Activated naive CD4-positive, alpha-beta T cell treated with Interleukin-2 at 50 U/mL for 16 hours (primary cell): ENCODE measurements at places on chromosomes 2 and 18.

- no peak for DNase-seq
Measured at GRCh38 chr2:158796652-158797051, 1.5 kb downstream of the DAPL1 start.

DNA sequence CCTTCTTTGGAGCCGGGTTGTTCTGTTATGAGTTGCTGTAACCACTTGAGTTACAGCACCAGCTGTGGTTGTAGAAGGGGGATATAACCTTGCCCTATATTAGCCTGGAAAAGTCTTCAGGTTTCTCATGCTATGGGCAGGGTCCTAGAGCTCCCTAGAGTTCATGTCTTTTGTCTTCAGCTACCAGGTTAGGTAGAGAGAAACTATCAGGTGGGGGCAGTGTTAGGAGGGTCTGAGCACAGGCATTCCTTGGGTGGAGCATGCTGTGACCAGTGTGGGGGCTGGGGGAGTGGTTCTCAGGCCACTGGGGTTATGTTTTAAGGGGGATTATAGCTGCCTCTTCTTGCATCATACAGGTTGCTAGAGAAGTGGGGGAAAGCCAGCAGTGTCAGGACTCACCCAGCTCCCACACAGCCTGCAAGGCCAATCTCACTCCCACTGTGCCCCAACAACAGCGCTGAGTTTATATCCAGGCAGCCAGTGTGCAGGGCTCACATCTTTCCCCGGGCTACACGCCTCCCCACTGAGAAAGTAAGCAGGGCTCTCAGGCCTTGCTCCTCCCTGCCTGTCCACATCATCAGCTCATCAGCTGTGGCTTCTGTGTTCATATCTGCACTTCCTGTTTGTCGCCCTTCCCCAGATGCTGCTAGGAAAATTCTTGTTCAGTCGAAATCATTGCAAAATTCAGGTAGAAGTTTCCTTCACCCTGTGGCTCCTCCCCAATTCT is 133.8 kb upstream of the NRXN1 start:
- DNase-seq: no peak

- no peak for DNase-seq
Measured at GRCh38 chr2:134727385-134727784, 8.6 kb upstream of the TMEM163 start.

DNA sequence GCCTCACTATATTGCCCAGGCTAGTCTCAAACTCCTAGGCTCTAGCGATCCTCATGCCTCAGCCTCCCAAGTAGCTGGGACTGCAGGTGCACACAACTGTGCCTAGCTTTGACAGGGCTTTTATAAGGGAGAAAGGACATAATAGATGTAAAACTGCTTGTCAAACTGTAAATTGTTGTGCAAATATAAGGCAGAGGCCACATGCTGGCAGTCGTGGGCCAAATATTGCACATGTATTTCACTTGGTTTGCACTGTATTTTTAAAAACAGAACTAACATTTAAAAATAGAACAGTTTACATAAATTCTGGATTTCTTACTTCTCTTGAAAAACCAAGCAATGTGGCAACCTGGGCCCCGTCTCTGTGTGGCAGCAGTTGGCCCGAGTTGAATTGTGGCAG is 31.2 kb upstream of the MYO3B start:
- no peak for DNase-seq

DNA sequence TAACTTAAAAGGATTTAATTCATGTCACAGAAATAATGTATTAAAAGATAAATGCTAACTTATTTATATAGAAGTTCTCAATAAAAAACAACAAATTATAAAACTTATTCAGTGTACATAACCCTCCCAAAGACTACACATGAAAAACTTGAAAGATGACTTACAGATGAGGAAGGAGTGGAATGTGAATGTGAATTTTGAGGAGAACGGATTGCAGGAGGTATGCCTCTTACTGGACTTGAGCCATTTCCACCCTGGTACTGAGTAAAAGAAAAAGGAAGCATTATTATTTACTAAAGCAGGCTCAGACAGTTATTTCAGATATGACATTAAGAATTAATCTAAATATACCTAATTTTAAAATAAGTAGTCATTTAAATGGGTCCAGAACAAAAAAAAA is 104.4 kb downstream of the TLK1 start:
- DNase-seq: no peak

GRCh38 chr2:180695586-180696401 is 284.6 kb upstream of the UBE2E3 start:
- no peak for DNase-seq

GRCh38 chr2:85523903-85524335 is 15.0 kb upstream of the MAT2A start:
- DNase-seq: no peak

DNA sequence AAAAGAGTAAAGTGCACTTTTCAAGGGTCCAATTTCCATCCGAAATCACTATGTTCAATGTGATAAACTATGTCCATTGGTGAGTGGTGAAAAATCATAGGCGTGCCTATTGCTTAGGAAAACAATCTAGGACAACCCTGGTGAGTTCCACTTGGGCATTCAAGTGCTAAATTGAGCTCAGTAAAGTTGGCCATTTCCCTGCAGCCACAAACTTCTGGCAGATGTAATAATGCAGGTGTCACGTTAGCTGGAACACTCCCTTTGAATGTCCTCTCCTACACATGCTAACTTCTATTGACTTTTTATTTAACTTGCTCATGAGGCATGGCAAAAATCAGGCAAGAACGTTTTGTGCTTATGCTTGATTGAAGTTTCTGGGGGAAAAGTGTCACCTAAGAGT is 67.1 kb downstream of the CPS1 start:
- DNase-seq: no peak

DNA sequence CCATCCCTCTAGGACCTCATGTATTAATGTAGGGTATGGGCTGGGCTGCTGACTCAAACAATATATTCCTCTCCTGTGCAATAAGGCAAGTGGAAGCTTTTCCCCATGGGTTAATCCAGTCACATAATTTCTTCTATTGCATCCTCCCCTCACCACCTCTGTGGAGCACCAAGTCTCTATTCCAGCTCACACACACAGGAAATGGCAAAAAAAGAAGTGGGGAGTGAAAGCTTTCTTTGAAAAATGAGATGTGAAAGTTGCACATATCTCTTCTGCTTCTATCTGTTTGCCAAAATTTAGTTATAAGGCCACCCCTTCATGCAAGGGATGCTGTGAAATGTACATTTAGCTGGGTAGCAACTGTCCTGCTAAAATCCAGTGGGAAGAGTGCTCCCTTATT is 121.3 kb downstream of the CDC42EP3 start:
- no peak for DNase-seq

- DNase-seq: peak; percentile 42
Measured at GRCh38 chr2:231483398-231484329, 19.4 kb upstream of the NCL start.

DNA sequence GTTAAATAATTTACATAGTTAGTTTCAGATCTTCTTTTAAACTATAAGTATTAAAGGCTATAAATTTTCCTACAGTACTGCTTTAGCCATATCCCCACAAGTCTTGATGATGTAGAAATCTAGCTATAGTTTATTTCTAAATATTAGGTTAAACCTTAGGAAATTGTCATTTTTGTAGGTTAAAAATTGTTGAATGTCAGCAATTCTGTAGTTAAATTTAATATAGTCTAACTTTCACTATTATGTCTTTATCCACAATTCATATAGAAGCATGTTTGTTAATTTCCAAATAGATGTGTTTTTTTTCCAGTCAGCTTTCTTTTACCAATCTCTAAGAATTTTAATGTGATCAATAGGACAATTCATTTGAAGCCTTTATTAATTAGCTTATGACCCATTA is 199.7 kb downstream of the ETAA1 start:
- DNase-seq: no peak

DNA sequence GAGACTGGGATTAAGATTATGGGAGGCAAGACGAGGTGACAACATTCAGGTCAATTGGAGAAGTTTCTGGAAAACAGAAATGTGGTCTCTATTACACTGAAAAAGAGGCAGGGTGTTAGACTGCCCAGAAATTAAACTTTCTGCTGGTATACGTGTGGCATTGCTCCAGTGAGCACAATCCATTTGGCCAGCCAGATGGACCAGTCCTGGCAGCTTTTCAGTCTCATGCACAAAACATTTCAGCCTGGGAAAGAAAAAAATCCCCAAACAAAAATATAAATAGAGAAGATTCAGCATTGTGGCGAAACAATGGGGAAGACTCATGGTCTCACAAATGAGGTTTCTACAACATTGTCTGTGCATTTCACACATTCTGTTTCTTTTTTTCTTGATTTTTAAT is 113.9 kb downstream of the HNMT start:
- DNase-seq: no peak

DNA sequence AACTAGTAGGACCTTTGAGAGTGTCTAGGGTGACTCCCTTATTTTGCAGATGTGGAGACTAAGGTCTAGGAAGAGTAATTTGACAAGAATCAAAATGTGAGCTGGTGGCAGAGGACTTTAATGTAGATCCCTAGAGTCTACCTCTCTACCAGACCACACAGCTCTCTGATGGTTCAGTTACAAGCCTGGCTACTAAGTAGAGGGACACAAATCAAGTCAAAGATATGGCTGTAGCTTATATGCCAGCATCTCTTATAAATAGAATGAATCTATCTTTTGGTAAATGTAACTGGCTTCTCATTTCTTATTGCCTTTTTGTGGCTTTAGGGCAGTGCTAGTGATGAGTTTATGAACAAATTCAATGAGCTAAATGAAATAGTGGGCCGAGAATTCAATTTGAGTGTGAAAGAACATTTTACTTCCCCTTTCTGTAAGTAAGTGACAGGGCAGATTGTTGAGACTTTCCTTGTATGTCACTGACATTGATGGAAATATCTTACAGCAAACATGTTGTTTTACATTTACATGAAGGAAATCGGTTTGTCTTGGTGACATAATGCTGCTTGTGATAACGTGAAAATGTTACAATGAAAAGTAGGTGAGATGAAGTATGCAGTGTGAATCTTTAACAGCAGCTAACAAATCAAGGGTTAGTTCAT is 28.3 kb downstream of the CSRNP3 start:
- no peak for DNase-seq

DNA sequence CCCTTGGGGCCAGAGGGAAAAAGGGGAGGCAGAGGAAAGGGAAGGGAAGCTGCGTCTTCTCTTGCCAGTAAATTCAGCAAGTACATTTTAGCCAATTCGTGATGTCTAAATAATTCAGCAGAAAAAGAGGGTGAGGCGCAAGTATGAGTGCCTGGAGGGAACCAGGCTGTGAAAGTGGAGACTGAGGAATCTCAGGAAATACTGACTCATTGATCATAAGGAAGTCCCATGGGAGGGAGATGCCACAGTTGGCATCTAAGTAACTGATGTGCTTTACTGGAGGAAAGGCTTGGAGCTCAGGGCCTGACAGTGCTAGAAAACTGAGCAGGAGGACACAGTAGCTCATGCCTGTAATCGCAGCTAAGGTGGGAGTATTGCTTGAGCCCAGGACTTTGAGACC is 31.1 kb downstream of the KIF5C start:
- no peak for DNase-seq

DNA sequence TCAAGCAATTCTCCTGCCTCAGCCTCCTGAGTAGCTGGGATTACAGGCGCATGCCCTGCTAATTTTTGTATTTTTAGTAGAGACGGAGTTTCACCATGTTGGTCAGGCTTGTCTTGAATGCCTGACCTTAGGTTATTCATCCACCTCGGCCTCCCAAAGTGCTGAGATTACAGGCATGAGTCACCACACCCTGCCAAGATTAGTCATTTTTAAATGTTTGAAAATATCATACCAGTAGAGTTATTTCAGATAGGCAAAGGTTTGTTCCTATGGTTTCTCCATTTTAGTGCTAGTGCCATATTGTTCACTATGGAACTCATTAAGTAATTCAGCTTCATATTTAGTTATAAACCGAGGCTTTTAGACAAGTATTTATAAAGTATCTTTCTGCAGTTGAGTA is 52.3 kb downstream of the HIBCH start:
- no peak for DNase-seq

DNA sequence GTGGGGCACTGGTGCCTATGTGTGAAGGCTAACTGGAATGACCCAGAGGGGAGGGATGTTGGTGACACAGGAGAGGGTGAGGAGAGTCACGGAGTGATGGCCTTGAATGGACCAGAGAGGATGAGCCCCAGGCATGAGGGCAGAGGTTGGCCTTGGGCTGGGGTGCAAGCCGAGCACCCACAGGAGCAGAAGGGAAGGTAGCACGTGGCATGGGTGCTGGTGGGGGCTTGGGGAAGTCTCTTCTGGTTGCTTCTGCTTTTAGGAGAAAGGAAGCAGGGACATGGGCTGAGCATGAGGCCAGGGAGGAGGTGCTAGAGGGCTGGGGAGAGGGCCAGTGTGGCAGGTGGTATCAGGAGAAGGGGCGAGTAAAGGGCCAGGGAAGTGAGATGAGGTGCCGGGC is 183.8 kb downstream of the DYSF start:
- no peak for DNase-seq

DNA sequence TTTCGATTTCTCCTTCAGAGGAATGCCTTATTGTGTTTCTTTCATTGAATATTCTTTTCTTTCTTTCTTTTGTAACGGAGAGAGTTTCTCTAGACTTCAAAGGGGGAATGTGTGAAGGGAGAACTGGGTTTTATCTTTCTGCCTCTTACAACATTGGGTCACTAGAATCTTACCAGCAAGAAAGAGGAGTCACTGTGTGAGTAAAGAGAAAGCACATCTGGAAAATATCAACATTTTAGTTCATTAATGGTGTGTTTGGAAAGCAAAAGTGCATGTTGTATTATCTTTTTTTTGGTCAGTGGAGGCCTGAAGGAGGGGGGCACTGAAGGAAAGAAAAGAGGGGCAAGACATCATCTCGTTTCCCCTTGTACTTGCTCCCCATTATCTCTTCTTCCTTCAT is 86.6 kb upstream of the THOC1 start:
- no peak for DNase-seq

- no peak for DNase-seq
Measured at GRCh38 chr18:57436965-57437333, 1.8 kb downstream of the ONECUT2 start.

DNA sequence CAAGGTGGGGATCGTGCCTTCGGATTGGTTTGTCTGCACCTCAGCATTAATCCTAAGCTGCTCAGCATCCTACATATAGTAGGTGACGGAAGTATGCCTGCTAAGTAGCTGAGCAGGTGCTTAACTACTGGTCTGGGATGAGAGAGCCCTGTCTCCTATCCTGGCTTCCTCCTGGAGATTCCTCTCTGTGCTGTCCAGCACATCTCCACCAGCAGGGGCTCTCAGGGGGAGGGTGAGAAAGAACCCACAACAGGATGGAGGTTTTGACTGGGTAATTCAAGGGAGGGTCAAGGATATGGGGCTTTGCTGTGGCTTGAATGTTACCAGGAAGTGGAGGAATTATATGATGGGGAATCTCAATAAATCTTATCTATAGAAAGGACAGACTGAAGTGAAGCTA is 45.4 kb upstream of the KIF5C start:
- DNase-seq: no peak
